Brain microvascular endothelial cell (primary cell): ENCODE measurements at places on chromosomes 7 and 10.
A peak's percentile ranks its signal among the peaks of the same experiment; 100 is the strongest.

GRCh38 chr7:81690251-81690650, 79.6 kb downstream of the HGF start:
- DNase-seq = no peak

- DNase-seq = peak; percentile 46
Observed at GRCh38 chr7:108805808-108806397, 236.2 kb downstream of the DNAJB9 start.

DNA sequence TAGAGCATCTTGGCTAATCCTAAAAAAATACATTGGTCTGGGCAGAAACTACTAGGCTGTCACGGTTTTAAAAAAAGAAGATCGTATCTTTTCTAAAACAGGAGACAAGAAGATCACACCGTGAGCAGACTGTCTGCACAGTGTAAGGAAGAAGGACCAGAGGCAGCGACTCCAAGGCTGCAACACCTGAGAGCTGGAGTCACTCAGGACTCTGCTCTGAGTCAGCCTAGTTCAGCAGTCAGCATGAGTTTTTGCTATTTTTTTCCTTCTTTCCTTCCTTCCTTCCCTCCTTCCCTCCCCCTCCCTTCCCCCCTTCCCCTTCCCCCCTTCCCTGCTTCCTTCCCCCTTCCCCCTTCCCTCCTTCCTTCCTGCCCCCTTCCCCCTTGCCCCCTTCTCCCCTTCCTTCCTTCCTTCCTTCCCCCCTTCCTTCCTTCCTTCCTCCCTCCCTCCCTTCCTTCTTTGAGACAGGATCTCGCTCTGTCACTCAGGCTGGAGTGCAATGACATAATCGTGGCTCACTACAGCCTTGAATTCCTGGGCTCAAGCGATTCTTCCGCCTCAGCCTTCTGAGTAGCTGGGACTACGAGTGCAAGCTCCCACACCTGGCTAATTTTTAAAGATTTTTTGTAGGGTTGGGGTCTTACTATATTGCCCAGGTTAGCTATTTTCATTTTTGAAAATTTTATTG, 24.4 kb downstream of the BAG3 start:
- no peak for DNase-seq

DNA sequence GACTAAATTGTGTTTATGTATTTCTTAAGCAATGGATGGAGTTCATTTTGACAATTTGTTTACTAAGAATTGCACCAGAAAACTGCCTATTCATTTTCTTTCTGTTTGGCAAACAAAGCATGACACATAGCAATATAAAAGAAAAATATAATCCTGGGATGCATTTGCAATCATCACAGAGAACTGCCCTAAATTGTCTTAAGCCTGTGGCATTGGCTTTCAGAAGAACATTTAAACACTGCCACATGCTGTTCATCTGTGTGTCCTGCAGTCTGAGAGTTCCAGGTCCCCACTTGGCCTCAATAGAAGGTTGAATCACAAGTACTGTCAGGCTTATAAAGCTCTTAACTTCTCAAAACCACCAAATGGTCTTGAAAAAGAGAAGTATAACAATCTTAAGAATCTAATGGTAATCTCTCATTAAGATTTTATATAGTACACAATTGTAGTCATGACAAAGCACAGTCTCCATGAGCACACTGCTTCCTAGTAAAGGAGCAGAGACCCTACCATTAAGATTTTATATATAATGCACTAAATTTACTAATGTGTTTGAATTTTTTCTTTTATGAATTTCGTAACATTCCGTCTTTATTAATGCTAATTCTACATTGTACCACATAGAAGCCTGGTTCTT, 29.9 kb downstream of the RNLS start:
- peak; percentile 75 for DNase-seq

DNA sequence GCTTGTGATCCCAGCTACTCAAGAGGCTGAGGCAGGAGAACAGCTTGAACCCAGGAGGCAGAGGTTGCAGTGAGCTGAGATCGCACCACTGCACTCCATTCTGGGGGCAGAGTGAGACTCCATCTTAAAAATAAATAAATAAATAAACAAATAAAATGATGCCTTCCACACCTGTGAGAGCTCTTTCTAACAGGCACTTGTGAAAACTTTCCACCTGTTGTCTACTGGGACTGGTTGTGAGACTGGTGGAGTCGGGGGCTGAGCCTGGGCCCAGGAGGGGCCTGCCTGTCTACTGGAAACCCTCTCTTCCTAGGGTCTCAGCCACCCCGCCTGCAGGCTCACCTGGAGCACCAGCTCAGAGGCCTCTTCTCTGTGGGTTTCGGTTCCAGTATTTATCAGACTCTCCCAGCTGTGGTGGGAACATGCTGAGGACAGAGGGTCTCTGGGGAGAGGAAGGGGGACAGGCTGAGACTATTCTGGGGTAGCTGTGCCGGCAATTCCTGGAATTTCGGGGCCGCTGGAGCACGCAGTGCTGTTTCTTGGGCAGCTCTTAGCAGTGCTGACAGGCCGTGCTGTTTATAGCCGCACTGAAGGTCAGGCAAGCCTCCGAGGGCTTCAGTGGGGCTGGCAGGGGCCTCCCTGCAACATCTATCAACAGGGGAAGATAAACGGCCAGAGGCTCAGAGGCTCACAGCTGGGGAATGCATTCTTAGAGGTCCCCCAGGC, 3.8 kb downstream of the LDB3 start:
- DNase-seq = no peak

- no peak for DNase-seq
Observed at GRCh38 chr7:1735806-1736483, 65.9 kb downstream of the ELFN1 start.

DNA sequence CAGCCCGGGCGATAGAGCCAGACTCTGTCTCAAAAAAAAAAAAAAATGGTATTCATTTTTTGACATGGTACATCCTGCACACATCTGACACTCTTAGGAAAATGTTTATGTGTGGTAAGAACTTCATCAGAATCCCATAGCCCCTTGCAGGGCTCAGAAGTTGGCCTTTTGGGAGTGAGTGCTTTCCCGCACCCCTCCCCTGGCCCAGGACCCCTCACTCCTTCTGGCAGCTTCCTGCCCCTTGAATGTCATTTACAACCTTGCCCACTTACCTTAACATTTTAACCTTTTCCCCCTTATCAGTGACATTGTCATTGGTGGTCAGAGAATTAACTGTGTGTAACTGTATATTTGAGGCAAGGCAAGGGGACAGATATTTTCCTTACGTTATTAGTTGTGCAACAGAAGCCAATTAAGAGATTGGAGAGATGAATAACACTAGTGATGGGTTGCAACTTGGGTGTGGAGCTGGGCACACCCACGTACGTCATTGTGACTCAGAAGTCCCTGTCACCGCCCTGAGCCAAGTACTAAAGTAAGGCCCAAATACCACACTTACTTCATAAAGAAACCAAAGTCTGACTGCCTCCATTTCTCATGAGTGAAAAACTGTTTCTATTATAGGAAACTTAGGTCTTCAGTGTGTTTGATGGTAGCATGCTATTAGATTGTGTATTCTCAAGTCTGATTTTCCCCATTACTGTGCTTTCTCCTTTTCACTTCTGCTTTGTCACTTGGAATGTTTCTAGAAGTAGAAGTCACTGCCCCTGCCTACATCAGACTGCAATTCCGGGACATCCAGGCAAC, 31.6 kb downstream of the OGDH start:
- DNase-seq = peak; percentile 81

DNA sequence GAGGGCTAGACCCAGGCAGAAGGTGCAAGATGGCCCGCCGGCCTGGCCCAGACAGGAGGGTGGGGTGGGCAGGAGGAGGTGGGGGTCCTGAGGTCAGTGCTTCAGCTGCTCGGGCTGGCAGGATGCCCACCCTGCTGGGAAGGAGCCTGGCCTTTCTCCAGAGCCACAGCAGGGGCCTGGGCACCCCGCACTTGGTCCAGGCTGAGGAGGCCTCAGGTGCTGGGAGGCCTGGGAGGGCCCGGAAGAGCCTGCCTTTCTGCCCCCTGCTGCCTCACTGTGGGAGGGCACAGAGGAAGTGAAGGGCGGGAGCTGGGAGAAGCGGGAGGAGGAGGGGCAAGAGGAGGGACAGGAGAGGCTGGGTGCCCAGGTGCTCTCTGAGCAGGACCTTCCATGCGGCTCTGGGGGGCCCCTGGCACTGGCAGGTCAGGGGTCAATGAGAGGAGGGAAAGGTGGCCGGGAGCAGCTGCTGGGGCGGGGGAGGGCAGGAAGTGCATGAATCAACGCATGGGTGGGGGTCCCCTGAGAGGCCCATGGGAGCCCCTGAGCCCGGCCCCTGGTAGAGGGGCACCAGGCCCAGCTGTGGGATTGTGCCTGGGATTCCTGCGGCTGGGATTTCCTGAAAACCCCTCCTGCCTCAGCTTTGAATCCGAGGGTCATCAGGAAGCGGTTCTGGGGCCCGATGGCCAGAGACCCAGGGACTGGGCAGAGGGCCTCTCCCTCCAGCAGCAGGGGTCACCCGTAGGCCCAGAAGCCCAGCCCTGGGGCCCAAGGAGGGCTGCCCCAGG, 49.9 kb downstream of the PWWP2B start:
- DNase-seq = no peak

- no peak for DNase-seq
Observed at GRCh38 chr10:3959370-3960325, 174.6 kb upstream of the KLF6 start.

DNA sequence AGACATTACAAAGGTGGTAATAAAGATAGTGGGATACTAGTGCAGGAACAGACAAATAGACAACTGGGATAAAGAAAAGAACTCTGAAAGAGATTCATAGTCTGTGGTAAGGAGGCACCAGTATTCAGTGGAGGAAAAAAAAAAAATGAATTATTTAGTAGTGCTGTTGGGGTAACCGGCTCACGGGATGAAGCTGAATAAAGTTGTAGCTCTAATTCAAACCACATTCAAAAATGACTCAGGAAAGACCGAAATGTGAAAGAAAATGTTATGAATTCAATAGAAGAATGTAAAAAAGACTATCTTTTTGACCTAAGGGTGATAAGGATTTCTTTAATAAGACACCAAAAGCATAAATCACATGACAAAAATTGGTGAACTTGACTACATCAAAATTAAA, 83.1 kb upstream of the HABP2 start:
- DNase-seq = no peak

GRCh38 chr10:133527771-133528271, 658 bp downstream of the CYP2E1 start:
- DNase-seq = no peak

DNA sequence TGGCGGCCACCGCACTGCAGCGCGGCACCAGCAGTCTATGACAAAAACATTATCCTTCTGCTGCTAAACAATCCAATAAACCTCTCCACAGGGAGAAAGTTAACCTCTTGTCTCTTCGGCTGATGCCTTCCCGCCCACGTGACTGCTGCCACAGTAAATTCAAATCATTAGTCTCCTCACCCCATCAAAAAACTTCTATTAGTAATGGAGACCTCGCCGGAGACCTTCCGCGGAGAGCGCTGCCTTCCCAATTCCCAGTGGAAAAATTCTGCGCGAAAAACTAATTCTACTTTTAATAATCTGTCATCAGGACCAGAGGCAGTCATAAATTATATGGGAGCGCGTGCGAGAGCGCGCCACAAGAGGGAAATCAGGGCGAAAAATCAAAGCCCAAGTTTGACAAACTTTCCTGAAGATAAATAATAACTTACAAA, 90.0 kb upstream of the PAX2 start:
- DNase-seq = no peak

GRCh38 chr10:107163881-107164861, at the start of gene SORCS1:
SORCS1 (minus strand) TSS chr10:107164706.
- DNase-seq = no peak

- DNase-seq = no peak
Observed at GRCh38 chr10:106534441-106534840, 630.1 kb downstream of the SORCS1 start.

DNA sequence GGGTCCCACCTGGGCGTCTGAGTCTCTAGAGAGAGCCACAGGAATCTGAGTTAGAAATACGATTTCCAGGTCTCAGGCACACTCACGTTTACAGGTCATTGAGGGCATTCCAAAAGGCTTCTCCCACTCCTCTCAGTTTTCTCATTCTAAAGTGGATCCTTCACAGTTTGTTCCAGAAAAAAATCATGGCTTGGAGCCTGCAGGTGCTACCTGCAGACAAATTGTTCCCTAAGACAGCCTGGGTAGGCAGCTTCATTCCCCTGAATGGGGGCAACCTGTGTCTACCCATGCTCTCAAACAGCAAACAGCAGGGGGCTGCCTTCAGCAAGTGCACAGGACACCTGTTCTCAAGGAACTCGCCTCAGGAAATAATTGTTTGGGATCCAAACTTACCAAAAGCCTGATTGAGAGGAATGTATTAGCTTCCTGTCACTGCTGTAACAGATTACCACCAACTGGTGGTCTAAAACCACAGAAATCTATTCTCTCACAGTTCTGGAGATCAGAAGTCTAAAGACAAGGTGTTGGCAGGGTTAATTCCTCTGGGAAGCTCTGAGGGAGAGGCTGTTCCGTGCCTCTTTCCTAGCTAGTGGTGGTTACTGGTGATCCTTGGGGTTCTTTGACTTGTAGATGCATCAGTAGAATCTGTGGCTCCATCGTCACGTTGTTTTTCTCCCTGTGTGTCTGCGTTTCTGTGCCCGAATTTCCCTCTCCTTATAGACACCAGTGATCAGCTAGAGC, 117.2 kb downstream of the RAB11FIP2 start:
- no peak for DNase-seq

GRCh38 chr10:23099816-23100215, 4.4 kb downstream of the MSRB2 start:
- no peak for DNase-seq

- no peak for DNase-seq
Observed at GRCh38 chr10:65213170-65213569, 1692.0 kb downstream of the REEP3 start.

DNA sequence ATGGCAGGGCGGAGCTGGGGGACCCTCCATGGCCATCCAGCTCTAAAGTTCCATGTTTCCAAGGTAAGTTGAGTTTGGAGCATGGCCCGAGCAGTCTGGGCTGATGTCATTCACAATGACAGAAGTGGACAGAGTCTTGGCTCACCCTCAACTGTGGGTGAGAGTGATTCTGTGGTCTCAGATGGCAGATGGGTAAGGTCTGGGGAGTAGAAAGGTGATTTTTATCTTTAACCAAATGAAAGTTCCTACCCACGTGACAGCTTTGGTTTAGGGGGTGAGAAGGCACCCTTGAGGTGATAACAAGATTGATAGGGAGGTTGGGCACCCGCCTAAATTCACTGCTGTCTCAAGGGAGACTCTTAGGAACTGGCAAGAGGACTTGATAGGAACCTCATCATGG, 57.6 kb upstream of the PDZD8 start:
- no peak for DNase-seq
